ENCODE measurements at places on chromosomes 3 and 15.

- DNase-seq, result no peak
These were observed 163.4 kb upstream of the ZNF385D start for GRCh38 chr3:21914451-21914850.

- DNase-seq, result no peak
These were observed 77.9 kb upstream of the NTRK3 start for GRCh38 chr15:88334436-88334835.

- DNase-seq, result no peak
These were observed 109.4 kb upstream of the FGF7 start for GRCh38 chr15:49313650-49314049.

- DNase-seq, result no peak
These were observed 59.5 kb upstream of the TMEM115 start for GRCh38 chr3:50418850-50419249.

DNA sequence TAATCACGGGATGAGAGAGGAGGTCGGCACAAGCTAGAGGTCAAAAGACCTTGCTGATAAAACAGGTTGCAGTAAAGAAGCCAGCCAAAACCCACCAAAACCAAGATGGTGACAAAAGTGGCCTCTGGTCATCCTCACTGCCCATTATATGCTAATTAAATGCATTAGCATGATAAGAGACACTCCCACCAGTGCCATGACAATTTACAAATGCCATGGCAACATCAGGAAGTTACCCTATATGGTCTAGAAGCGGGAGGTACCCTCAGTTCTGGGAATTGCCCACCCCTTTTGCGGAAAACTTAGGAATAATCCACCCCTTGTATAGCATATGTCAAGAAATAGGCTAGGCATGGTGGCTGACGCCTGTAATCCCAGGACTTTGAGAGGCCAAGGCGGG is 4.3 kb upstream of the ULK4 start:
- DNase-seq, result no peak

DNA sequence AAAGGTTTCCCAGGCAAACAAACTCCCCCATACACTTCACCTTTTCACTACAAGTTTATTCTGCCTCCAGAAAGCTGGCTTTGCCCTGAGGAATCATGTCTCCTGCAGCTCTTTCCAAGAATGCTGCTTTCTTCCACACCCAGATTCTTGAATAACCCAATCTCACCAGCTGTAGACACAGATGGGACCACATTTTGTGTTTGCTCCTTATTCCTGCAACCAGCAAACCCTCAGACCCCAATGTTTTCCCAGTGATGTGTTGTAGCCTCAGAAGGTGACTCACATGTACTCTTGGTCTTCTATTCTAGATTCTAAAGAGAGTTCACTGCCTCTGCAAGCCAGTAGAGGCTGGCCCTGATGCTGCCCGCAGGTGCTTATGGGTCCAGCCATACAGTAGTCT is 23.6 kb upstream of the TRIM59 start:
- DNase-seq, result no peak

DNA sequence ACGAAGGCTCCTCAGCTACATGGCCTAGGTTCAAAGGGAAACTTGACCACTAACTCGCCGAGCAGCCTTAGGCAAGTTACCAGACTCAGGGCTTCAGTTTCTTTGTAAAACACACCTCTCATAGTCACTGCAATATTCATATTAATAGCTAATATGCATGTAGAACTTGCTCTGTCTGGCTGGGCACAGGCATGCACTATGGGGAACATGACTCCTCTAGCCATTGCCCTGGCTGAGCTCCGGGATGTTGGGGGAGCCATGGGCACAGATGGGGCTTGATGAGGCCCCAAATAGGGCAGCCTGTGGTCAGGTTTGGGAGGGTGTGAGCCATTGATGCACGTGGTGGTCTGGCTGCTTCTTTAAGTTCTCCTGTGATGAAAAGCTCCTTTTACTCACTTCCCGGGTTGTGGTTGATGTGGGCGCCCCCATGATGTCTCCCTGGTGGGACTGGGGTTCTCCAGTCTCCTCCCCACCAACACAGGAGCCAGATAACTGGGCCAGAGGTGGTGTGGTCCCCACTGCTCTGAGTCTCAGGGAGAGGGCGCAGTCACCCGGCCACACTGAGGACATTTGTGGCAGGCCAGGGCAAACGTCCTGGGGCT is 29.4 kb upstream of the DUSP7 start:
- DNase-seq, result no peak

DNA sequence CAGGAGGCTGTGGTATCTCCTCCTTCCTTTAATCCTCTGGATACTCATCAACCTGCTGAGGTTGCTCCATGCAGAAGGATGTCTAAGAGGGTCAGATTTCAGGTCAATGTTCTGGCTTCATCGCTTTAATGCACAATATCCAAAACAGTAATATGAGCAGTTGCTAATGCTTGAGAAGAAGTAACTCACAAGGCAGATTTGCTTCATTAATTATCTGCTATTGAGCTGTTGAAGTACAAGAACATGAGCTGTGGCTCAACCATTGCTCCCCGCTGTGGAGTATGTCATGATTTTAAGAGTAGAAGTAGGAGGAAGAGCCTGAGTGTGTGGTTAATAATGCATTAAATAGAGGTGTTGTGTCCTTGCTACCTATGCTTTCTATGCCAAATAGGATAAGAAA is 1412.9 kb upstream of the ALCAM start:
- DNase-seq, result no peak

DNA sequence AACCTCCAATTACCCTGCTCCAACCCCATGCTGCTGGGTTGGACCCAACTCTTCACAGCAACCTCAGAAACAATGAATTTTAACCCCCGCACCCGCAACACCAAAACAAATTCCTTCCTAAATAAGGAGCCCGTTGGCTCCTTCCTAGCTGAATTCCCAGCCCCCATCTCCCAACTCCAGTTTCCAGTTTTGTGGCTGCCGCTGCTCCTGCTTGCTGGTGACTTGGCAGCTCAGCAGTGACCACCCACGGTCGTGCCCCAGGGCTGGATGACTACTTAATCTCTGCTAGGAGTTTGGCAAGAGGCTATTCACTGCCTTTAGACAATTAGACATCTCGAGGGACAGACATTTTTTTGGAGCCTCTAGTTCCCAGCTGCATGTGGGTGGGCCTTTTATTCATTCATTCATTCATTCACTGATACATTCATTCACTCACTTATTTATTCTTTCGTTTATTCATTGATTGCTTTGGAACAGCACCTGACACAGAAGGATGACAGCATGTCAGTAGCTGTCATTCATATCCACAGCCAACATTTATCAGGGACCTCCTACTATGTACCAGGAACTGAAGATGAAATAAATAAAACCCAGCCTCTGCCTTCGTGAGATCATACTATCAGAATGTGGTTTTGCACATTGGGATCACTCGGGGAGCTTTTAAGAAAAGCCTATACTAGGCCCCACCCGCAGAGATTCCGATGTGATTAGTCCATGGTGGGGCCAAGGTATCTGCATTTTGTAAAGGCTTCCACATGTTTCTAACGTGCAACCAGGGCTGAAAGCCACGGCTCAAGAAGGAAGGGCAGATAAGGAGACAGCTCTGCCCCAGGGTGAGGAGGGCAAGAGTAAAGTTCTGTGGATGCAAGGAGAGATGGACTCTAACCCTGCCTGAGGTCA is 256.5 kb downstream of the SHQ1 start:
- DNase-seq, result peak; percentile 25

GRCh38 chr15:55912982-55913381 is 80.4 kb downstream of the NEDD4 start:
- DNase-seq, result no peak

- DNase-seq, result peak; percentile 37
These were observed 98.1 kb upstream of the STRIT1 start for GRCh38 chr3:155391551-155391958.

DNA sequence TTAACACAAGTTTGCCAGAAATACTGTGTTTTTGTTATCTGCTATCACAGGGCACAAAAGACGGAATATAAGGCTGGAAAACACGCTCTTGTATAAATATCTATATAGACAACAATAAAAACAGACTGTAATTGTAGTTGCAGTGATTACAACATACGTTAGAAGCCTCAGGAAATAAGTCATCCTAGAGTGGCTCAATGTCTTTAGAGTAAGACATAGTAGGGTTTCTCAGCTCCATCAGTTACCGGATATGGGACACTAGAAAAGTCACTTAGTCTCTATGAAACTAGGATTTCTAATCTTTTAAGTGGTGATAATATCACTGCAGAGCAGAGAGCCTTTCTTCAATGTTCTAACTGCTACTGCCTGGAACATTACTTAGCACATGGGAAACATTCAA is 208.8 kb downstream of the STAG1 start:
- DNase-seq, result no peak

DNA sequence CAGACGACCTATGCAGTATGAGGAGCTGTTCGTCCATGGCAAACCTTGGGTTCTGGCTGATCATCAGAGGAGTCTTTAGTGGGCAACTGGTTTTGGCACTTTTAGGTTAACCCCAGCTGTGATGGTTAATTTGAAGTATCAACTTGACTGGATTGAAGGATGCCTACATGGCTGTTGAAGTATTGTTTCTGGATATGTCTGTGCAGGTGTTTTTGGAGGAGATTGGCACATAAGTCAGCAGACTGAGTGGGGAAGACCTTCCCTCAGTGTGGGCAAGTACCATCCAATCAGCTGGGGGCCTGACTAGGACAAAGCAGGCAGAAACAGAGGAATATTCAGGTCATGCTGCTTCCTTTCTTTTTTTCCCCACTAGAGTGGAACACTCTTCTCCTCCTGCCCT is 284.1 kb downstream of the NFKBIZ start:
- DNase-seq, result no peak

DNA sequence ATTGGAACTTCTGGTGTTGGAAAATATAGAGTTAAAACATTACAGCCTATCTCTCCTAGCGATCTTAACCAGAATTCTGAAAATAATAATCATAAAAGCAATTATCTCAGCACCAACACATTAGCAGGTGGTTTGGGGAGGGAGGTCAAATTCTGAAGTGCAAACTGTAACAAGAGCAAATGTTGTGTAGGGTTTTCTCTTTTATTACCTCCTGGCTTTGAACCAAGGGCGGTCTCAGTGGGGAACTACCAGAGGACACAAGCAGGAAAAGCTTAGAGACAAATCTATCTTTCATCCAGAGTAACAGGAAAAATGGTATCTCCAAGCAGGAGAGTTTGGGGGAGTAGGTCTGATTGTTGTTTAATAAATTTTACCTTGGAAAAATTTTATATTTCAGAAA is 5.5 kb upstream of the ARRDC4 start:
- DNase-seq, result no peak

DNA sequence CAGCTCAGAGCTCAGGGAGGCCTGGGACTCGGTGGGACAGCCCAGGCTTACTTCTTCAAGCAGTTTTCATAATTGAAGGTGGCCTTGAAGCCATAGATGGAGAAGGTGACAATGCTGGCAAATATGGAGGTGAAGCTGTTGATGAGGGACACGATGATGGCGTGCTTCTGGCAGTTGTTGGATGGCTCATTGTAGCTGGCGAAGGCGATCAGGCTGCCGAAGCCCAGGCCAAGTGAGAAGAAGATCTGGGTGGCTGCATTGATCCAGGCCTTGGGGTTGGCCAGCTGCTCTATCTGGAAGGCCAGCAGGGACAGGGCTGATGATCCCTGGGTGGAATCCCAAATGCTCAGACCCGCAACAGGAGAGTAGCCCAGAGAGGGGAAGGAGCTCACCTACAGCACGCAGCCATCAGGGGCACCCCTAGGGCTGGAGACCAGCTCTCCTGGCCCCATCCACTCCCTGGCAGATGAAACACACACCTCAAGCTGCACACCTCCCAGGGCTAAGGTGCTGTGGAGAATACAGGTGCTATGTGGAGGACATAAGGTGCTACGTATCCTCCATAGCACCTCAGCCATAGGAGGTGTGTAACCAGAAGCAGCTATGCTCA is 25.1 kb downstream of the SLC6A20 start:
- no peak for DNase-seq

DNA sequence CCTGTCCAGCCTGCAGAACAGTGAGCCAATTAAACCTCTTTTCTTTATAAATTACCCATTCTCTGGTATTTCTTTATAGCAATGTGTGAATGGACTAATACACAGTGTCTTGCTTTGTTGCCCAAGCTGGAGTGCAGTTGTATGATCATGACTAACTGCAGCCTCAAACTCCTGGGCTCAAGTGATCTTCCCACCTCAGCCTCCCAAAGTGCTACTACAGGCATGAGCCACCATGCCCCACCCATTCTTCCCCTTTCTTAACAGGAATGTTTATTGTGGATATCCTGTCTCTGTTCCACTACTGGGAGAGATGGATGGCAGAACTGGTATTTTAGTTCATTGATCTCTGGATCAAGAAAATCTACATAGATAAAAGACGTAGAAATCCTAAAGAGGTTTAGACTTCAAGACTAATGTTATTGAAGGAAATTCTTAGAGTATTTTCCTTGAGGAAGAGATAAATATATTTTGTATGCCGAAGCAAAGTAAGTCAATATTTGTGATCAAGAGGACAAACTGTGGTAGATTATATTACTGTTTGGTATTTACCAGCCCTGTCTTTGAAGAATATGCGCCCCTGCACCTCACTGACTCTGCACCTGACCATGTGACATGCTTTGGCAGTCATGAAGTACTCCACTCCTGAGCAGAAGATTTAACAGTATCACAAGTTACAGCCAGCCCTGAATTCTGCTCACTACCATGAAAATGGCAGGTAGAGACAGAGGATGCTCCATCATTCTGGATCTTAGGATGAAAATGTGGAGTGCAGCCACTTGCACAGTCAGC is 42.9 kb downstream of the UACA start:
- DNase-seq, result no peak
